ENCODE measurements at places on chromosomes 2 and 18.

DNA sequence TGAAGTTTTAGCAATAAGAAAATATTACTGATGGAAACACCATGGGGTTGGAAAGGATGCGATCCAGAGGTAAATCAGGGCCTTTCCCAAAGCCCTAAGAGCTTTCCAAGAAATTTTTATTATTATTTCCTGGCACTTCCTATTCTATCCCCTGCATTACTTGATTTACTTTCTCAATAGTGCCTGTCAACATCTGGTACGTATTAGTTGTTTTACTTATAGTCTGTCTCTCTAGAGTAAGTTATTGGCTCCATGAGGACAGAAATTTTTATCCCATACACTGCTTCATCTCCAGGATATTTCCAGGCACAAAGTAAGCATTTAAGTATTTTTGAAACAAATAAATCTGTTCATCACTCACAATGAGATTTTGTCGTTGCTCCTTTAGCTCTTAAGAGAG, 18.1 kb downstream of the PPP4R1 start:
- DNase-seq = no peak

- DNase-seq = no peak
These were observed 16.2 kb upstream of the MEP1B start for GRCh38 chr18:32173654-32174053.

- no peak for DNase-seq
These were observed 258.8 kb downstream of the SLC8A1 start for GRCh38 chr2:40192864-40193669.

GRCh38 chr18:6547476-6547875, 132.8 kb upstream of the L3MBTL4 start:
- DNase-seq = no peak

GRCh38 chr18:24427484-24427883, 1.0 kb downstream of the IMPACT start:
- no peak for DNase-seq

DNA sequence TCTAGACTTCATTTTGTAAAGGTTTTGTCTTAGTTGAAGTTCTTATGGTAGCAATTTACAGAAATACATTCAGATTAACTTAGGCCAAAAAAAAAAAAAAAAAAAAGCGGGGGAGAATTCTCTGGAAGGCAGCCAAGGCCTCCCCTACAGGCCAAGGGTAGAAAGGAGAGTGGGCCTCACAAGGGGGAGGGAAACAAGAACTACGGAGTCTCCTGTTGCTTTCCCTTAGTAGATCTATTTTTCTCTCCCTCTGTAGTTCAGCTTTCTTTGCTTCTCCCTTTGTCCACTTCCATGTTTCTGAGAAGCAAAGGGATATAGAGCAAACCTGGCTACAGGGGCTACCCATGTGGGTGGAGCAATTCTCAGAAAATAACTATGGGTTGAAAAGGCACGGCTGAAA, 2.4 kb upstream of the STK11IP start:
- DNase-seq = no peak

GRCh38 chr2:119119076-119119785, 39.3 kb downstream of the C1QL2 start:
- no peak for DNase-seq

- DNase-seq = no peak
These were observed 32.6 kb downstream of the BIN1 start for GRCh38 chr2:127074358-127074757.

DNA sequence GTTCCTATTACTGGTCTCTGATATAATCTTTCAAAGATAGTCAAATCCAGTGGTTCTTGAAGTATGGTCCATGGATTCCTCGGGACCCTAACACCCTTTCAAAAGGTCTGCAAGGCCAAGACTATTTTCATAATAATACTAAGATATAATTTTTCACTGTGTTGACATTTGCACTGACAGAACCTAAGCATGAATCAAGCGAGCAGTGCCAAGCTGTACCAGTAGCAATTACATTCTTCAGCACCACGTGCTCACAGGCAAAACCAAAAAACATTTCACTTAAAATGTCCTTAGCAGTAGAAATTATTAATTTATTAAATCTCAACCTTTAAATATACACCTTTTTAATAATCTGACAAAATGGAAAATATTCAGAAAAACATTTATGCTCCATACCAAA, 59.1 kb downstream of the EIF2AK3 start:
- no peak for DNase-seq

DNA sequence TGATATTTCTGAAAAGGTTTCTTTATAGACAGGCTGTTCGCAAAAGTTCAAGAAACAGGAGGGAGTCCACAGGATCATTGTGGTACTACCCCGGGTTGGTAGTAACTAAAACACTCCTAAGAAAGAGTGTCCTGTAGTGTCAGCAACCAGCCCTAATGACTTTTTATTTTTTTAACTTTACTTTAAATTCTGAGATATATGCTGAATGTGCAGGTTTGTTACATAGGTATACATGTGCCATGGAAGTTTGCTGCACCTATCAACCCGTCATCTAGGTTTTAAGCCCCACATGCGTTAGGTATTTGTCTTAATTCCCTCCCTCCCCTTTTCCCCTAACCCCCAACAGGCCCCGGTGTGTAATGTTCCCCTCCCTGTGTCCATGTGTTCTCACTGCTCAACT, 1396.9 kb upstream of the ZEB2 start:
- DNase-seq = no peak

GRCh38 chr2:215921895-215922294, 91.5 kb downstream of the MREG start:
- DNase-seq = no peak

GRCh38 chr2:143632751-143633374, 503.6 kb downstream of the ARHGAP15 start:
- DNase-seq = no peak

DNA sequence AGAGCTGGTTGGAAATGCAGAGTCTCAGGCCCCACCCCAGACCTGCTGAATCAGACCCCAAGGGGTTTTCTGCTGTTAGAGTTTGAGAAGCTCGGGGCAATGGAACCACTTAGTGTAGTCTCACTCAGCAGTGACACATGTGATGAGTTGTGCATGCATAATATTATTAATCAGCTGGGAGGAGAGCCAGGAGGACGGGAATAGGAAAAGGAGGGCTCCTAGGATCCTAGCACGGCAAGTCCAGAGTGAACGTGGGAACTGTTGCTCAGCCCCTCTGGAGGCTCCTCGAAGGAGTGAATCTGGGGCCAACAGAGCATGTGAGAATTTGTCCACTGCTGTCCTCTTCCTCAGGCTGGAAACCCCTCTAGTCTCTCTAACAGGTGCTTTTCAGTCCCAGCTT, 87.1 kb downstream of the HS1BP3 start:
- no peak for DNase-seq

DNA sequence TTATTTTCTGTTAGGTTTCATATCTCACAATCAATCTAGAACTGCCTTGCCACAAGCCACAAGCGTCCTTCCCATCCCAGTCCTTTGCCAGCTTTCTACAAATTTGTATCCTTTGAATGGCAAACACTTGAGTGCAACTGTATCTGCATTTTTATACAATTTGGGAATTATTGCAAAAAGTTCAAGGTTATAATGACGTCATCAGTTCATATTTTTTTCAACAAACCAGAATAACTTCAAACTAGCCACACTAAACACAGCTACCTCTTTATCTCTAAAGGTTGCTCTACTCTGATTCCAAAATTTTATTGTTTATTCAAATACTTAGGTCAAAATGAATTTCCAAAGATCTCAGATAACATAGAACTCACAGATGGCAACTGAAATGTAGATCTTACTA, 877.1 kb downstream of the TMEM182 start:
- DNase-seq = no peak

GRCh38 chr2:134770702-134771101, 51.9 kb upstream of the TMEM163 start:
- no peak for DNase-seq

GRCh38 chr18:38007676-38008330, 442.2 kb upstream of the CELF4 start:
- no peak for DNase-seq

DNA sequence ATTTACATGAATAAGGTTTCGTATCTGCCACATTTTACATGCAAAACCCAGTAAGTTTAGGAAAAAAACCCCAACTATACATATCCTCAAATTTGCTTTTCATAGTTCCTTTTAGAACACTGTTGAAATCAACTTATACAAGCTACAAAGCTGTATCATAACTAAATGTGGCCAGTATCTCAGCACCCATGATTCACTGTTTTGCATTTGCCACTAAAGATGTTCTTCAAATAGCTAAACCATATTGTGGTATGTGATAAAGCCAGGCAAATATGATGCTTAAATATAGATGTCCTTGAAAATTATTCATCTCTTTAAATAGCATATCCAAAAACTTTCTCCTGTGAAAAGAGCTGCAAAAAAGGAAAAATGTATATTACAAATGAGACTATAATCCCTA, 29.9 kb downstream of the ROCK2 start:
- no peak for DNase-seq

DNA sequence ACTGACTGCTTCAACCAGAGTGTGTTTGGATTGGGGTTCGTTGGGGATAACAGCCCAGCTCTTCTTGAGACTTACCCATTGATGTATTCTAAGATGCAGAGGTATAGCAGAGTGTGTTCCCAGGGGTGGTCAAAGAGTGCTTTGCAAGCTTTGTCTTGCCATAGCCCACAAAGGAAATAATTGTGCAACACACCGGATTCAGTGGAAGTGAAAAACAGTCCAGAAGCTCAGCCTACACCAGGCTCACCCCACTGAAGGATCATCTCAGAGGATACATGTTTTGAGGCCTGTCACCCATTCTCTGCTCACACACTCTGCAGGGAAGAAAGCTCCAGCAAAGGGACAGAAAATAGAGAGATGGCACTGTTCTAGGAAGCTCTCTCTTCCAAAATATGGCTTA, 9.6 kb downstream of the CACNB4 start:
- no peak for DNase-seq

GRCh38 chr2:102803041-102803896, 41.4 kb downstream of the TMEM182 start:
- DNase-seq = no peak

GRCh38 chr2:1078326-1078725, 127.7 kb downstream of the SNTG2 start:
- no peak for DNase-seq

- no peak for DNase-seq
These were observed 43.0 kb downstream of the G6PC2 start for GRCh38 chr2:168944065-168944464.

- DNase-seq = no peak
These were observed 115.2 kb downstream of the EXOC6B start for GRCh38 chr2:72710418-72711152.

GRCh38 chr18:26460449-26461091, 87.8 kb downstream of the KCTD1 start:
- DNase-seq = no peak

DNA sequence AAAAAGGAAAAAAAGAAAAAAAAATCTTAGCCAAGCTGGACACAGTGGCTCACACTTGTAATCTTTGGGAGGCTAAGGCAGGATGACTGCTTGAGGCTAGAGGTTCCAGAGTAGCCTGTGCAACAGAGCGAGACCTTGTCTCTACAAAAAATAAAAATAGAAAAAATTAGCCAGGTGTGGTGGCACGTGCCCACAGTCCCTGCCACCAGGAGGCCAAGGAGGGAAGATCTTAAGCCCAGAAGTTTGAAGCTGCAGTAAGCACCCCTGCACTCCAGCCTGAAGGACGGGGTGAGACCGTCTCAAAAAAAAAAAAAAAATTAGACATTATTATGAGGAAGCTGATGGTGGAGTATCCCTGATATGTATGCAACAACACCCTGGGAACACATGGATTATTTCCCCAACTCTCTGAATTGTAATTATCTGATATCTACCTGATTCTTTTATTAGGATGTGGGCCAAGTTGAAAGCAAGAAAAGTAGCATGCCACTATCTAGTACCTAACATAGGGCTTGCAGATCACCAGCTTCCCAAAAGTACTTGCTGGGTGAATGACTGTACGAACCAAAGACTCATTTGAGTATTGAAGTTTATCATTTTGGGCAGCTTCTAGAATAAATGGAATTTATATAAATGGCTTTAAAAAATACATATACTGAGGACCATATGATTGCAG, 140.9 kb downstream of the TCF4 start:
- no peak for DNase-seq

GRCh38 chr2:28074137-28074536, 183.6 kb downstream of the BABAM2 start:
- no peak for DNase-seq

GRCh38 chr2:75493230-75493629, 67.5 kb downstream of the EVA1A start:
- no peak for DNase-seq

GRCh38 chr2:138689705-138690104, 90.5 kb downstream of the NXPH2 start:
- DNase-seq = no peak

GRCh38 chr2:47598476-47598875, 184.5 kb upstream of the MSH6 start:
- DNase-seq = no peak

DNA sequence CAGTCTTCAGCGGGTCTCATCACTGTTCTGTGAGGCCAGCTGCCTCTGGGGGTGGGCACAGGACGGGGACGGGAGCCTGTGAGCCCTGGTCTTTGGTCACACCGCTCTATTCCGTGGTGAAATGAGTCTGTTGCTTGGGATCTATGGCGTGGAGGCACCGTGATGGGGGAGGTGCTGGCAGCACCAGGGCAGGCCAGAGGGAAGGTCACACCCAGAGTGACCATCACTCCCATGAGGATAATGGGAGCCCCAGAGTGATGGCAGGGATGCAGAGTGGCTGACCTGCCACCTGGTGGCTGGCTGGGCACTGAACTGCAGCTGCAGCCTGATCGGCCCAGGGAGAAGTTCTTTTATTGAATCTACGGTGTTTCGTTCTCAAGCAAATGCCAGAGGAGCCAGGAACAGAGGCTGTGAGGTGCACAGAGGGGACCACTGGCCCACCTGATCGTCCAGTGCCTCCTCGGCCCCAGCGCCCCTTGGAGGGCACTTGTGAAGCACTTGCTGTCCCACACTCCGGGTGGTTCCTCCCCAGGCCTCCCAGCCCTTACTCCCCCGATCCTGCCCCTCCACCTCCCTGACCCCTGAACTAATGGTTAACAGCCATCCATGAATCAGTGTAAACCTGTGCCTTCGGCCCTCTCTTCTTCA, 17.9 kb downstream of the KCNIP3 start:
- no peak for DNase-seq

DNA sequence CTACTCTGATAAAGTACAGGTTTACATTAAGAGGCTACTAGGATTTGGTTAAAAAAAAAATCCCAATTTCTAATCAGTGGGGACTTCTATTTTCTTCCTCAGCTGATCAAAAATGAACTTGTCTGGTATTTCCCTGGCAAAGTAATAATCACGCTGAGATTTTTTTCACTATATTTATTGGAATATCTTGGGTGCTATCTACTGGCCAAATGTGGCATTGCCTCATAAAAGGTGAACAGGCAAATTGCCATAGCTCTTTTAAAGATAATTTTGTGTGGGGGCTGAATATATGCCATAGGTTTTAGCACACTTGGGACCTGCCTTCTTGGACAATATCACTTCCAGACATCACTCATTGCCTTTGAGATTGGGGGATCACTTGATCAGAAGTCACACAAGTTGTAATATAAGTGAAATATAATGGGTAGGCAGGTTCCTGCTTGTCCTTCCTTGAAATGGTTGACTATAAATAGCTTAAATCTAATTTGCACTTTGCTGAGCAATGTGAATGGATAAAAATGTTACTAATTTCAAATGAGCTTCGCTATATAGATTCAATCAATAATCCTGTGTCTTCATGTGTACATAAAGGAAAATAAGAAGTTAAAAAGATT, 7.0 kb upstream of the NXPH2 start:
- DNase-seq = no peak

Measured in activated CD8-positive, alpha-beta memory T cell treated with anti-CD3 and anti-CD28 coated beads for 48 hours (primary cell).